ENCODE measurements at places on chromosomes 1 and 21.

DNA sequence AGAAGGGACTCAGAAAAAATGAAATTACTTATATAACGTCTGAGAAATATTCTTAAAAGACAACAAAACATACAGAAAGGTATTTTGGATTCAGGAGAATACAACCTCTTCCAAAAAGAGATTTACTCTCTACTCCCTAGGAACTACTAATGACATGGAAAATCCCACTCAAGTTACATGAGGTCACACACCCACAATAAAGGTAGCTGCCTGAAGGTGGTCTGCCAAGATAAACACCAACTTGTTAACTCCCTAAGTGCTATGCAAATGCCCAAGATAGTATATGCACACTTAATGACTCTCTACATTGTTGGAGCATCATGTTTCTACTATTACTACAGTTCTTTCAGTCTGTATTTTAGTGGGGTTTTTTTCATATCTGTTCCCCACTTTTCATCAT lies 26.5 kb downstream of the RERE start:
- no peak for DNase-seq

DNA sequence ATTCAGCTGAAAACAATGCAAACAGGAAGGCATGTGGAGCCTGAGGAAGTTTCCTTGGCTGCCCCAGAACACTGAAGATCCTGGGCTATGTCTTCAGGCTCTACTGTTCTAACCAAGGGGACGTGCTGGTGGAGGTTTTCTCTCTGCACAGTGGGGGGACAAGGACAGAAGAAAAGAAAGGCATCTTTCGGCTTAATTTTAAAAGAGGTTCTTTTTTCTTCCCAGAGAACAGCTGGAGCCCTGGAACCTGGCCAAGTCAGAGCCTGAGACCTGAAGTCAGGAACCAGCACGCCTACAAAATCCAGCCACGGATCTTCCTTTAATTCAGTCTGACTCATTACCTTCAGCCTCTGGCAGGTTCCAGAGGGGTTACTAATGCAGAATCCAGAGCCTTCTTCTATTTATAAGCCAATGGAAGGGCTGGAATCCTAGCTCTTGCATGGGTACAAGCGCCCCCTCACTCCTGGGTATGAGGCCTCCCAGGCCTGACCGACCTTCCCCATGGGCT lies 19.8 kb downstream of the CTNNBIP1 start:
- peak; percentile 95 for DNase-seq

GRCh38 chr1:204817341-204817740 lies 53.3 kb upstream of the NFASC start:
- DNase-seq = no peak

DNA sequence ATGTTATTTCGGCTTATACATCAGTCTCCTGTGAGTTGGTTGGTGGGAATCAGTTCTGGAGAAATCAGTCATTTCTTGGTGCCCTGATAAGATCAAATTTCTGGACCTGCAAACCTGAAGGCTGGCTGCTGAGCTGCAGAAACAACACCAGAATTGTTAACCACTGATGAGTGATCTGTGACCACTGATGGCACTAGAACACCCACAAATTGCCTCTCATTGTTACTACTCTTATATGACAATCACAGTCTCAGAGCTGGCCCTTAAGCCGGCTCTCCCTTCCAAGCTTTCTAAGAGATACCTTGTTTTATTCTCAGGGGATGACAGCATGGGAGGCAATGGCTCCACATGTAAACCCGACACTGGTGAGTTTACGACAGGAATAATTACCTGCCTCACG lies 1.9 kb downstream of the C1orf162 start:
- DNase-seq = no peak

GRCh38 chr1:159668739-159669138 lies 45.6 kb downstream of the CRP start:
- no peak for DNase-seq

GRCh38 chr1:181503171-181503810 lies 20.0 kb downstream of the CACNA1E start:
- peak; percentile 23 for DNase-seq

DNA sequence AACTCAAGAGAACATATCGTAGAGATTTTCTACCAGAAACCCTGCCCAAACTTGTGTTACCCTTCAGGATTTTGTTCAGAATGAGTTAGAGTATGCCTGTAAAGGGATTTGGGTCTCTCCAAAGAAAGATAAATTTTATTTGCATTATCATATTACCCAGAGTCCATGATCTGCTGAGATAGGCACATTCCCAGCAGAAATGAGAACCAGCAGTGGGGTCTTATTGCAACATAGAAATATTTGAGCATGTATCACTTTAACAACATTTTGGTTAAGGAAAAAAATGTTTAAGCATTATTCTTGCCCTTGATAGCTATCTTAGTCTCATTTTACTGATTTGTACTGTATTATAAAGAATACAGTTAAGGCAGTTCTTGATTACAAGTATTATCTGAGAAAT lies 10.6 kb downstream of the VCAM1 start:
- peak; percentile 19 for DNase-seq

DNA sequence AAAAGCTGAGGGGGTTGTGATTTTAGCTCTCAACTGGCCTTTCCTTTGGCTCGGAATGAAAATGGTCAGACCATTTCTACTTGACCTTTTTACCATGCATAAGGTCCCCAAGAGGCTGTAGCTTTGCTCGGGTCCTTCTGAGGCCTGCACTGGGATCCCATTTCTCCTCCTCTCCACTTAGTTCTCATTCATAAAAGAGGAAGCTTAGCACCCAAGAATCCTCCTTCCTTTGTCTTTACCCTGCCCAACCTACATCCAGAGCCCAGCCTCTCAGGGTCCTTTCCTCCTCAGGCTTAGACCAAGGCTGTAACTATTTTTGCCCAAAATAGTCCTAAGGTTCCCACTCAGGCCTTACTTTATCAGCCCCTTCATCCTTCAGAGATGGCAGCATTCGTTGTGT lies 6.0 kb upstream of the SLC27A3 start:
- DNase-seq = no peak

GRCh38 chr1:22223176-22223575 lies 80.3 kb upstream of the WNT4 start:
- no peak for DNase-seq

DNA sequence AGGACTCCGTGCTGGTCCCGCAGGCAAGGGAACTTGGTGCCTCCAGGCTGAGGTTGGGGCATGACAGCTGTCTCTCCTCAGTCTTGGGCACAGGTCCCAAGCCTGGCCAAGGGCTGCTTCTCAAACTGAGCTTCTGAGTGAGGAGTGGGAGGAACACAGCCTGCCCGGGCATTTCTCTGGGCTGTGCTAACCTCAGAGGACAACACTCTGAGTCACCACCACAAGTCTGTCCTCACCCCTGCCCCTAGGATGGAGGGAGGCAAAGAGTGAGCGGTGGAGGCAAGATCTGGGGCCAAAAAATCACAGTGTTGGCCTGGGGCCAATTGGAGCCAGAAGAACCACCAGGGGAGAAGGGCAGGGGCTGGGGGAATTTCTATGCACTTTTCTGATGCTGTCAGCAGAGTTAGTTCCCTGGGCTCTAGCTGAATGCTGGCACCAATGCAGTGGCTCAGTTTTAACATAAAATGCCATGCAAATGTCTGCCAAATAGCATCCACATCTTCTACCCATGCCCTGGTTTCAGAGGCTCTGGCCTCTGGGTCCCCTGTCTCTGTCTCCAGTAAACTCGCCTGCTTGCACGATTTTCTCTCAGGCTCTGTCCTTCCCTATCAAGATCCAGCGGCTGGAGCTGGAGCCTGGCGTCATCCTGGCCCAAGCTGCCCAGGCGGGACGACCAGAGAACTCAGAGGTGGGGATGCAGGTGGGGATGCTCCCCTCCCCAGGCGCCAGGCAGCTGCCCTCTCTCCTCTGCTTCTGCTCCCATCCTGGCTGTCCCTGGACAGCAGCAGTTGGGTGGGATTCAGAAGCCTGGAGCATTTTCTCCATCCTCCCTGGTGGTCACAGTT lies 11.0 kb upstream of the CDK18 start:
- peak; percentile 81 for DNase-seq

- no peak for DNase-seq
These were observed 862.6 kb downstream of the USP25 start for GRCh38 chr21:16592381-16592780.

DNA sequence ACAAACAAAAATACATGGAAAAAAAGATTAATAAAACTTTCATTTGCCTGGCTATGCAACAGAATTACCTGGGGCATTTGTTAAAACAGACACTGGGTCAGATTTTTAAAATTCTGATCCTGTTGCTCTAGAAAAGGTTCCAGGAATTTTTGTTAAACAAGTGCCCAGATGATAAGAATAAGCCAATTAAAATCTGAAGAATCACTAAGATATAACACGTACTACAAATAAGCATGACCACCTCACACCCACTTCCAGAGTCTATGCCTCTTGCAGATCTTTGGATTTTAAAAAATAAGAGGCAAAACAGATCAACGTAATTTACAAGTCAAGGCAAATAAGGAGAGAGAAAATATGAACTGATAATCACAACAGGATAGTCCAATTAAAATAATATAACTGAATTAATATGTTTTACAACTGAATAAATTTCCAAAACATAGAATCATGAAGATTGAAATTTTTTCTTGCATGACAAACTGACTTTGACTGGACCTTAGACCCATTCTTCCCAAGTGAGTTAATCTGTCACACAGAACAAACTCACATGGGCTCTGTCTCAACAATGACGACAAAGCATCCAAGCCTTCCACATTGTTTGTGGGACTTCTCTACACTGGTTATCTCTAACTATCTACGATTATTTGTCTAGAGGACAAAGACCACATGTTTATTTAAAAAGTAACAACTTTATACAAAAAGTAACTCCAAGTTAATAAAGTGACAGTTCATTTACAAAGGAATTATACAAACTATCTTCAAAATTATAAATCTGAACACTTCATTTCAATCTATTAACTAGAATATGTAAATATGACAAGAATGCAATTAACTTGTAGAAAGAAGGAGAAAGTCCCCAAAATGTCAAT lies 56.9 kb downstream of the COP1 start:
- no peak for DNase-seq

DNA sequence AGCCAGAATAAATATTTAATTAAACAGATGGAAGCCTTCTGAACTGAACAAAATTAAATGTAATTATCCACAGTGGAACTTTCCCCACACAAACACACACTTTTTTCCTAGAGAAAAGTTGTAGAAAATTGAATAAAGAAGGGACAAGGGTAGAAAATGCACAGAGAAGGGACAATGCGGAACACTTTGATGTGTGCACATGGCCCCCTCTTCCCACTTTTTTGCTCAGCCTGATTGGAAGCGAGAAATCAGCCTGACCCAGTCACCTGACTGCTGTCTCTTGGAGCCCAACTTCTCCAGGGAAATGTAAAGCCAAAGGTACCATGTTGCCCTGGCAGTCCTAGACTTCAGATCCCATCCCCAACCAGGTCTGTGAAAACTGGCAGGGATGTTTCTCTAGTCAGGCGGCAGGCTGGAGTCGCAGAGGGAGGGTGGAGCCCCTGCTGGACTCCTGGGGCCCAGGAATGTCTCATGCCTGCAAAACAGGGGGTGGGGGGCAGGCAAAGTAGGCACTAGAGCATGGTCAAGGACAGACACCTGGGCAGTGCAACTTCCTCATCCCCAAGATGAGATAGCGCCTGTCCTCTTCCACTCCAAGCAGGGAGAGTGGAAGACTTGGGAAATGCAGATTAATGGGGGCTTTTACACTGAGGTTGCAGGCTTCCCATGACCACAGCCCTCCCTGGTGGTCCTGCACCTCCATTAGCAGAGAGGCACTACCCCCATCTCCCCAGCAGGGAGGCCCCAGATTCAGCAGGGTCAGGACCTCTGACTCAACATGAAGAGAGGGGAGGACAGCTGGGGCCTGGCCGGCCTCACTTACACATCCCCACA lies 2.8 kb downstream of the CERS2 start:
- peak; percentile 43 for DNase-seq

DNA sequence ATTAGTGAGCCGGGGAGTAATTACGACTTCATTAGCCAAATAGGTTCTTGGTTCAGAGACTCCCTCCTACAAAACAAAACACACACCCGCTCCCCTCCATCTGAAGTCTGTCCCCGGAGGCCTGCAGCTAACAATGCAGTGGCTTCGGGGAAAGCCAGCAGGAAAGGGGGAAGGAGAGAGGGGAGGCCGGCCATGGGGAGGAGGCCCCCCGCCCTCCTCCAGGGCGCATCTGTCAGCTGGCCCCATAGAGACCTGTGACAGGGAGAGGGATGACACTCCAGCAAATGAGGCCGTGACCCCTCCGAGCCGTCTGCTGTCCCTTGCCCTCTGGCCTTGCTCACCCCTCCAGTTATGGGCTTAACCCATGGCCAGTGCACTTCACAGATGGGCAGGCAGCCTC lies 12.1 kb upstream of the CNTN2 start:
- DNase-seq = no peak

DNA sequence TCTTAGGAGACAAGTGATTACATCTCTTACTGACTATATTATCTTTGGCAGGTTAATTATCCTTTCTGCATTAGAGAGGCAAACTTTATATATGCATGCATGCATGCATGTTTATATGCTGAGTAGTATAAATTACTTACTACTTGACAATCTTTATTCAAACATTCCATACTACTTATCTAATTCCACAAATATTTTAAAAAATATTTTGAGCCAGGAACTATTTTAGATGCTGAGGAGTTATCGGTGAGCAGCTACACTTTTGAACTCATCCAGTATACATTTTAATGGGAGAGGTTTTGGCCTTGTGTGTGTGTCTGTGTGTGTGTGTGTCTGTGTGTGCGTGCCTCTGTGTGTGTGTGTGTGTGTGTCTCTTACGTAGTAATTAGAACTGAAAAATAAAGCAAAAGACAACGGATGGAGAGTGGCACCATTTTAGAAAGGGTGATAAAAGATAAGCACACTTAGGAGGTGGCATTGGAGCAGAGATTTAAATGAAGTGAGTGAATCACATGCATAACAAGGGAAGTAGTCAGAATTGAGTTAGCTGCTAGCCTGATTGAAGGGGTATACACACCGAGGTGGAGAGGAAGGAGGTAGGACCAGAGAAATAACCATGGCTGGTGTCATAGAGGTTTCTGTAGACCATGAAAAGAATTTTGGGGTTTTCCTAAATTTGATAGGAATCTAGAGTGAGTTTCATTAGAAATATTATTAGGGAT lies 1488.4 kb downstream of the MRPL39 start:
- DNase-seq = no peak

- DNase-seq = no peak
These were observed 87.8 kb upstream of the S1PR1 start for GRCh38 chr1:101148980-101149379.
